ENCODE measurements at places on chromosomes 1 and 21. TPM values are rescaled to one million over a fixed set of nuclear protein-coding genes. Genes with fewer than 3 reads are reported as not detected.

DNA sequence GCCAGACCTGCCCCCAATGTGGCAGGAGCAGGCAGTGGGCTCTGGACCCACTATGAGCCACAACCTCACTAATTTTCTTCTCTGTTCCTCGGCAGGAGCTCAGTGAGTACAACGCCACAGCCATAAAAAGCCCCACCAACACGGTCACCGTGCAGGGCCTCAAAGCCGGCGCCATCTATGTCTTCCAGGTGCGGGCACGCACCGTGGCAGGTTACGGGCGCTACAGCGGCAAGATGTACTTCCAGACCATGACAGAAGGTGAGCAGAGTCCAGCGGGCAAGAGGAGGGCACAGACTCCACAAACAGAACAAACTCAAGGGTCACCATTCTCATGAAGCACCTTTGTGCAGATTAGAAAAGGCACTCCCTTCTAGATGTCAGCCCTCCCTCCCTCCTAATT lies 79.9 kb downstream of the LACTBL1 start:
- H3K27me3 ChIP-seq, result no peaks in the 10 kb centered on the region
- no peak overlapping the region for H3K4me3 ChIP-seq
- H3K36me3 ChIP-seq, result no peaks in the 10 kb centered on the region
- H3K4me1 ChIP-seq, result no peaks in the 10 kb centered on the region

DNA sequence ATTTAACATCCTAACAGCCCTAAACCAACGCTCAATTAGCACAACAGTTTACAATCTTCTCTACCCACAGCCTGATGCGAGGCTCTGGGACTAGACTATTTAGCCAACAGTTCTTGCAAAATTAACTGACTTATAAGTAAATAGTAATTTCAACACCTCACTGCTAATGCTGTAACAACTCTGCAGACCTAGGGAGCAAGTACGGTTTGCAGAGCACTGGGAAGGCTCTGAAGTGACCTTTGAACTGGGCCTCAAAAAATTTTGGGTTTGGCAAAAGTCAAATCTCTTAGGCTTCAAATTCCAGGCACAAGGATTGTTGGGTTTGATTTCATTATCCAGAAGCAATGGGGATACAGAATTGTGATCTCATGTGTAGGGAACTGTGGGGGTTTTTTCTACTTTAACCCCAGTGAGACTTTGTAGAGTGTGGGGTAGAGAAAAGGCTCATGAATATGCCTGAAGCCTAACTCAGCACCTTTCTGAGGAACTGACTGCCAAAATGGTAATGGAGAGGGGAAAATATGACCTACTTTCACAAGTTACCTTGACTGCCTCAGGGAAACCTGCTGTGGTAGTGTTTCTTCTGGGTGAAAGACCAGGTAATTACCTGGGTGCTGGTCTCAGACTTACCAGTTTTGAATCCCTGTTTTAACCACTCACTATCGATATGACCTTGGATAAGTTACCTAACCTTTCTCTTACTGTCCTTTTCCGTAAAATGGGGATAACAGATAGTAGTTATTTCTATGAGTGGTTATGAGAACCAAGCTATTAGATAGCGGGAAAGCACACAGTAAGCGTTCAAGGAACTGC lies 889 bp upstream of the TXLNA start:
- no peak for DNase-seq
- H3K36me3 ChIP-seq, result peaks cover 43% of the 10 kb centered on the region
- H3K27ac ChIP-seq, result peak overlapping the region; percentile 98
- no peaks in the 10 kb centered on the region for H3K27me3 ChIP-seq
- H3K4me3 ChIP-seq, result peak overlapping the region; percentile 81

DNA sequence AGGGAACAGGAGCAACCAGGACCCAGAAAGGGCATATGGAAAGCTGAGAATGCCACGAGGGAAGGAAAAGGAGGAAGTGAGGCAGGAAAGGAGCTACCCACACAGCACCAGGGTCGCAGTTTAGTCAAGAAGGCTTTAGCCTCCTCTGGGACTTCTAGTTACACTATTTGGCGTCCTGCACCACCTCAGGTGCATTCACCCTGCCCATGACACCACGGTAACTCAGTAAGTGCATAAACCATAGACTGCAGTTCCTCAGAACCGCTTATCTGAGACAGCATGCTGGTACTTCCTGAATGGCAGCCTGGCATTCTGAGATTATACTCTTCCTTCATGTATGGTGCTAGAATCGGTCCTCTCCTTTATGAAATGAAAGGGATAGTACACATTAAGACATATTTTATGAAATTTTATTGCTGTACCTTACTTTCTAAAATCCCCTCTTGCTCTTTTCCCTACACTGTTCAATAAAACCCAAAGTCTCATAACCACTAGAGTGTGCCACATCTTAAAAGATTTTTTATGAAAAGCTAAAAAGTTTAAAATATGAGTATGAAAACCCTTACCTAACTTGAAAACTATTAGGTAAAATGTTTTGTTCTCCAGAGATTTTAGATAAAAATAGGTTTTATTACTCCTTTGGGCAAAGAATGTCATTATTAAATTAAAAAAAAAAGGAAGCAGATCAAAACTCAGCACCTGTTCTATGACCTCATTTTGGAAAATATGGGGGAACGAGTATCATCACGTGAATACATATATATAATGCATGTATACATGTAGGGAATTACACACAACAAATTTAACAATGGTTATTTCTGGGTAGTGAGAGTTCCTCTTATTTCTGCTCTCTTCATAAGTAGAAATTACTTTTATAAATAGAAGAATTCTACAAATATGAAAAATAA lies 67.3 kb downstream of the VAV3 start:
- no peaks in the 10 kb centered on the region for H3K36me3 ChIP-seq
- no peak overlapping the region for H3K27ac ChIP-seq
- DNase-seq, result no peak
- H3K4me3 ChIP-seq, result no peak overlapping the region

DNA sequence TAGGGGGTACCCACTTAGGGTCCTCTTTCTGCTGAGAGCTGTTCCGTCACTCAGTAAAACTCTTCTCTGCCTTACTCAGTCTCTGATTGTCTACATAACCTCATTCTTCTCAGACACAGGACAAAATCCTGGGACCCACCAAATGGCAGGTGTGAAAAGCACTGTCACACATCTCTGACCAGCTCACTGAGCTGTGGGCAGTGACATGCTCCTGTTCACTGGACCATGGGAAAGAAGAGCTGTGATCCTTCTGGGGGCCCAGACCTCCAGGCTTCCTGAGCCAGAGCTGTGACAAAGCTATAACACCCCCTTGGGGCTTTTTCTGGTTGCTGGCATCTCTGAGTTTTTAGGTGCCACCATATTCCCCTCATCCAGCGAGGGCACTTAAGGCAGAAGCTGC lies 115.7 kb downstream of the NTPCR start:
- no peaks in the 10 kb centered on the region for H3K36me3 ChIP-seq
- no peak overlapping the region for H3K27ac ChIP-seq

DNA sequence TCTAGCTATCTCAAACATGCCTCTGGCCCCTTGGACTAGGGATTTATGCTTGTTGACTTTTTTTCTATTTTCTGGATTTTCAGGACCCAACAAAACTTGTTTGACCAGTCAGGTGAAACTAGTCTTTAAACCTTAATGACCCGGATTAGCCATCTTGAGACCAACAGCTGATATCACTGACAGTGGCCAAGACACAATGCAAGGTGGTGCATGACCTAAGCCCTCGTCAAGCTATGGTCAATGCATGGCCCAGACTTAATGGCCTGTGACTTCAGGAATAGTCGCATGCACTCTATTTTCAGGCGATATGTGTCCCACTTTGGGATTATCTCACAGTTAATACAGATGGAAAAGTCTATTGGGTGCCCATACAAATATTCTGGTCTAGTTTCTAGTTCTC lies 190.4 kb downstream of the ZBTB18 start:
- DNase-seq, result no peak
- H3K4me1 ChIP-seq, result no peaks in the 10 kb centered on the region
- no peaks in the 10 kb centered on the region for H3K27me3 ChIP-seq
- H3K36me3 ChIP-seq, result no peaks in the 10 kb centered on the region
- H3K27ac ChIP-seq, result no peak overlapping the region

DNA sequence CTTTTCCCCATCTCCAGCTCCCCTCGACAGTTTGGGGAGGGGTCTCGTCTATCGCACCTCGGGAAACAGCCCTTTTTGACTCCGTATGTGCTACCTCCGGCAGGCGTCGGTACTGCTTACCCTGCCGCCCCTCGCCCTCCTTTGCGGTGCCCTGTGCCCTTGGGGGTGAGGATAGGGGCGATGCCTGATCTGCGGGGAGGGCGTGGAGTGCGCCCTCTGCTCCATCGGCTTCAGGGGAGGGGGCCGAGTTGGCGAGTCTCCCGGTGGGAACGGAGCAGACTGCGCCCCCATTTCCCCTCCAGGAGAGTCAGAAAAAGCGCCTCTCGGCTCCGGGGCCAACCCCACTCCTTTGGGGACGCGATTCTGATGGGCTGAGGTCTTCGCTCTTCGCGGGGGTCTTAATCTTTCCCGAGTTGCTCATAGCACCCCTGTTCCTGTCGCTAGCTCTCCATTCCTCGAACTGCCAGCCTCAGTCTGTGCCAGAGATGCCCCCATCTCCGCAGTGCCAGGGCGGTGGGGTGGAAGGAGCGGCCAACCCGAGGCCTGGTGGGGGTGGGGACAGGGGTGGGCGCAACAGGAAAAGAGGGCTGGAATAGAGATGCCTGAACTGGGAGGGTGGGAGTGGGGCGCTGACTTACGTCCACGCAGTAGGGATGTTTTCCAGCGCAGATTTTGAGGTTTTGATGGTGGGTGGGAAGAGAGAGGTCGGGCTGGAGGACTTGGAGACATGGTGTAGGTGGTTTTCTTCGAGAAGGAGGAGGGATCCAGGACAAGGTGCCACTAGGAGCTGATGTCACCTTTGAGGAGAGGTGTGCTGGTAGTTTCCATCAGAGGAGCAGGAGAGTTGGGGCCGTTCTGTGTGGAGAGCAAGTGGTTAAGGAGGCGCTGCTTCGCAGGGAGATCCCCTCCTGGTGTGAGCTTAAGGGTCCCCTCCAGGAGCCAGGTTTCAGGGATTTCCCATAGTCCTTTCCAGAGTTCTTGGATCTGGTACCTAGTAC lies 674 bp downstream of the PPFIA4 start:
- peaks cover 38% of the 10 kb centered on the region for H3K4me1 ChIP-seq
- peak overlapping the region; percentile 90 for H3K27ac ChIP-seq
- no peaks in the 10 kb centered on the region for H3K27me3 ChIP-seq
- H3K36me3 ChIP-seq, result no peaks in the 10 kb centered on the region
- H3K4me3 ChIP-seq, result peak overlapping the region; percentile 88

- no peak overlapping the region for H3K27ac ChIP-seq
- H3K36me3 ChIP-seq, result no peaks in the 10 kb centered on the region
- no peak overlapping the region for H3K4me3 ChIP-seq
- no peak for DNase-seq
- no peaks in the 10 kb centered on the region for H3K27me3 ChIP-seq
- no peaks in the 10 kb centered on the region for H3K4me1 ChIP-seq
Observed at GRCh38 chr1:171636141-171636540, 14.1 kb downstream of the MYOCOS start.

Gene PLA2G4A
- total RNA-seq, result 0.44 TPM

Gene TENT5C
- total RNA-seq, result 31.4 TPM

Gene EFCAB14
- 48.4 TPM for total RNA-seq
